ENCODE measurements at places on chromosomes 4 and X. TPM values are rescaled to one million over a fixed set of nuclear protein-coding genes. Genes with fewer than 3 reads are reported as not detected.

The WAS gene
- 117 TPM for total RNA-seq

The GPRASP1 gene
- total RNA-seq = 0.62 TPM

The GRIA3 gene
- total RNA-seq = not detected

The PAGE2 gene
- total RNA-seq = not detected

The GDPD2 gene
- total RNA-seq = 0.21 TPM

The EDA gene
- total RNA-seq = 0.57 TPM

The RIBC1 gene
- 0.90 TPM for total RNA-seq

The FAM241A gene
- total RNA-seq = 5.6 TPM

The ZBED1 gene
- total RNA-seq = 37.3 TPM

The SCML1 gene
- 0.83 TPM for total RNA-seq

The ERCC6L gene
- 9.6 TPM for total RNA-seq

The USP17L15 gene
- not detected for total RNA-seq

The SNCA gene
- total RNA-seq = 0.39 TPM

The PNMA6A gene
- 0.87 TPM for total RNA-seq

The MAGEA8 gene
- not detected for total RNA-seq

The ERVMER34-1 gene
- not detected for total RNA-seq

The MOB1B gene
- 28.1 TPM for total RNA-seq

The EDA2R gene
- 2.3 TPM for total RNA-seq

The NKX3-2 gene
- total RNA-seq = not detected

The SYP gene
- total RNA-seq = 4.3 TPM

Data from activated T-helper 2 cell treated with anti-CD3 and anti-CD28 coated beads, Interferon-gamma antibody, Interleukin-2, Interleukin-4, amounts not matched to agents 10 μg/mL and 5 μg/mL and 100 μg/mL, durations not matched to agents 14 hours and 24 hours and 36 hours (primary cell).